ENCODE measurements at places on chromosomes 11 and 22.

DNA sequence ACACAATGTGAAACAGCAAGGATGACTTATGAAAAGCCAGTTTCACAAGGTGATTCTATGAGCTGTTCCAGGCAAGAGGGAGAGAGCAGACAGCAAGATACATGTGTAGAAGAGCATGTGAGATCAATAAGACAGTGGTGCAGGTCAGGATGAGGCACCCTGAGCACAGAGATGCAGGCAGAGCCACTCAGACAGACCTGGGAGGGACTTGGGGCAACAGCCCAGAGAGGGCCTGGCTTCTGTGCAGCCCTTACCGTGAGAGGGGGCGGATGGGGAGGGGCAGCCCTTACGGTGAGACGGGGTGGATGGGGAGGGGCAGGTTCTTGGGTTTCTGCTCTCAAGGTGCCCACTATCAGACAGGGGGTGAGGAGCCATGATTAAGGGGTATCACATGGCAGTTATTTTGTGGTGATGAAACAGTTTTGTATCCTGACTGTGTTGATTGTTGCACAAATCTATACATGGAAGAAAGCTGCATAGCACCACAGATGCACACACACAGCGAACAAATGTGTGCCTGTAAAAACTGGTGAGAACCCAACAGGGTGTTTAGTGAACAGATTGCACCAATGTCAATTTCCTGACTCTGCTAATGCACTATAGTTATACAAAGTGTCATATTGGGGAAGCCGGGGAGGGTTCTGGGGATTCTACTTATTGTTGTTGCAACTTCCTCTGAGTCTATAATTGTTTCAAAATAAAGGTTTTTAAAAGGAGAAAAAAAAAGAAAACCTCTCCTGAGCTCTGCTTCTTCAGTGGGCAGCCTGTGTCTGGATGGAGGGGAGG lies 5.2 kb upstream of the C22orf42 start:
- peak; percentile 90 for DNase-seq

- no peak for DNase-seq
Observed at GRCh38 chr11:113397212-113397611, 9.6 kb downstream of the ANKK1 start.

DNA sequence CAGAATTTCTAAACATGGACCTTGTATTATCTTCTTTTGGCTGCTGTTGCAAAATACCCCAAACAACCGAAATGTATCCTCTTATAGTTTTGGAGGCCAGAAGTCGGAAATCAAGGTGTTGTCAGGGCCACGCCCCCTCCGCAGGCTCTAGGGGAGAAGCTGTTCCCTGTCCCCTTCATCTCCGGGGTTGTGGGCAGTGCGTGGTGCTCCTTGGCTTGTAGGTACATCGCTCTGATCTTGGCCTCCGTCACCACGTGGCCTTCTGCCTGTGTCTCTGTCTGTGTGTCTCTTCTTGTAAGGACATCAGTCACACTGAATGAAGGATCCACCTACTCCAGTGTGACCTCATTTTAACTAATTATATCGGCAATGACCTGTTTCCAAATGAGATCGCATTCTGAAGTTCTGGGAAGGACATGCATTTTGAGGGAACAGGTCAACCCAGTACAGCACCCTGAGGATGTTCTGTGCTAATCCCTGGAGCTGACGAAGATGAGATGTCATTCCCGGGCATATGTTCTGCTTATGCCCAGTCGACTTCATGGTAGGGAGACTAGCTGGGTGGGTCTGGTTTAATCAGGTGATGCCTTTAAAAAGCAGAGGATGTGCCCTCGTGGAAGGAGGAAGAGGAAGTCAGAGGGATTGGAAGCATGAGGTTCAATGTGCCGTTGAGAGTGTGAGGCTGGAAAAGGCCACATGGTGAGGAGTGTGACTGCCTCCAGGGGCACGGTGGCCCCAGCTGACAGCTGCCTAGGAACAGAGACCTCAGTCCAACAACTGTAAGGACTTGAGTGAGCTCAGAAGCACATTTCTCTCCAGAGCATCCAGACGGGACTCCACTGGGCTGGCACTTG lies 531.1 kb downstream of the TBC1D22A start:
- no peak for DNase-seq

DNA sequence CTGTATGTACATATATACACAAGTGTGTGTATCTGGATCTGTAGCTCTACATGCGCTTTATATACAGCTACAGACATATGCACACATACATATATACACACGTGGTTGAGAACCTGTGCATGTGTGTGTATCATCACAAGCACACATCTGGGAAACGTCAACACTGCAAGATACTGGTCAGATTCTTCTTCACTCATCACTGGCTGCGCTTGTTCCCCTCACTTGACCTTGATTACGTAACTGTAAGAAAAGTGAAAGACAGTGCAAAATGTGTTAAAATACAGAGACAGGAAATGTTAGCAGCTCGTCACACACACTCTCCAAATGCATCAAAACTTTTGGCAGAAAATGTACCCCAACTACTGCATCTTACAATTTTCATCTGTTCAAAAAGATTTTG lies 51.9 kb upstream of the MN1 start:
- DNase-seq, result peak; percentile 90

DNA sequence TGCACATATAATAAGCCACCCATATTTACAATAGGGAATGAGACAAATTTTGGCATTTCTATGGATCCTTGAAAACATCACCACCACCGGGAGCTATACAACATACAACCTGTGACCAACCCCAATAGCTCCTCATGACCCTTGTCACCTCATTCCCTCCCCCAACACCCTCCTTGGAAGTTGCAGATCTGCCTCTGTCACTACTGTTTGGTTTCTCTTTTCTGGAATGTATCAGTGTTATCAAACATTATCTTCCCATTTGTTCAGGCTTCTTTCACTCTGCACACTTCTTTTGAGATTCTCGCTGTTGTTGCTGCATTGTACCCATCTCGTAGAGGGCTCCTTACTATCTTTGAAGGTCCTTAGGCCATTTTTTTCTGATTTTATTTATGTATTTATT lies 75.6 kb downstream of the ZNF280B start:
- no peak for DNase-seq

GRCh38 chr22:30381264-30381663 lies 5.9 kb downstream of the RNF215 start:
- DNase-seq, result no peak

DNA sequence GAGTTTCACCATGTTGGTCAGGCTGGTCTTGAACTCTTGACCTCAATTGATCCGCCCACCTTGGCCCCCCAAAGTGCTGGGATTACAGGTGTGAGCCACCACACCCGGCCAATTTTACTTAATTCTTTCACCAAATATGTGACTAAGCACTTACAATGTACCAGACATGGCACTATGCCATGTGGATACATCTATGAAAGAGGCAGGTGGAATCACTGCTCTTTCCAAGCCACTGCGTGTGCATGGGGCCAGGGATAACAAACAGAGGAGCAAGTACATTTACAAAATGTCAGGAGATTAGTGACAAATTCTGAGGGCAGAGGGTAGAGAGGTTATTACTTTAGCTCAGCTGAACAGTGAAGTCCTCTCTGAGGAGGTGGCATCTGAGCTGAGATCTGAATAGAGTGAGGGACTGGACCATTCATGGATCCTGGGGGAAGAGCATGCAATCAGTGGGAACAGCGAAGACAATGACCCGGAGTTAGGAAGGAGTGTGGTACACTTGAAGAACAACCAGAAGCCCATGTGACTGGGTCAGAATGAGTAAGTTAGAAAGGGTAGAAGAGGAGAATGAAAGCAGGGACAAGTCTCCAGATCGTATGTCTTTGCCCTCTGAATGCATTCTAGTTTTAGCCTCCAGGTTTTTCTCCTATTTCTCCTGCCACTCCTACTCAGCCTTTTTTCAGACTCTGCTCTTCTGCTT lies 38.3 kb upstream of the GRAMD1B start:
- DNase-seq, result no peak

GRCh38 chr11:28483072-28483867 lies 375.1 kb downstream of the METTL15 start:
- DNase-seq, result no peak

DNA sequence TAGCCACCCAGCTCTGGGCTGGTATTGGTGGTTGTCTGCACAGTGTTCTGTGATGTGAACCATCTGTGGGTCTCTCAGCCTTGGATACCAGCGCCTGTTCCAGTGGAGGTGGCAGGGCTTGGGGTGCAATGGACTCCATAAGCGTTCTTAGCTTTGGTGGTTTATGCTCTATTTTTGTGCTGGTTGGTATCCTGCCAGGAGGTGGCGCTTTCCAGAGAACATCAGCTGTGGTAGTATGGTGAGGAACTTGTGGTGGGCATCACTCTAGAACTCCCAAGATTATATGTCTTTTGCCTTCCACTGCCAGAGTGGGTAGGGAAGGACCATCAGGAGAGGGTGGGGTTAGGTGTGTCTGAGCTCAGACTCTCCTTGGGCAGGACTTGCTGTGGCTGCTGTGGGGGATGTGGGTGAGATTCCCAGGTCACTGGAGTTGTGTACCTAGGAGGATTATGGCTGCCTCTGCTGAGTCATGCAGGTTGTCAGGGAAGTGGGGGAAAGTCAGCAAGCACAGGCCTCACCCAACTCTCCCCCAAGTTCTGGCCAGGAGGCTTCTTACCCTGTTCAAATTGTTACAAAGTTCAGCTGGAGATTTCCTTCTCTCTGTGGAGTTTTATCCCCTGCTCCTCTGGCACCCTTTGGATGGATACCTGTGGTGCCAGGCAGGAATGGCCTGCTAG lies 47.2 kb downstream of the MRGPRX2 start:
- no peak for DNase-seq

- DNase-seq, result no peak
Observed at GRCh38 chr11:105610871-105611571, 1.1 kb downstream of the GRIA4 start.

GRCh38 chr11:32426819-32427615 lies 8.3 kb downstream of the WT1 start:
- DNase-seq, result no peak

Data from esophagus muscularis mucosa (tissue), 4 donors.